Left cardiac atrium (tissue), 4 donors: ENCODE measurements at places on chromosomes 2 and 18. TPM values are rescaled to one million over a fixed set of nuclear protein-coding genes. Genes with fewer than 3 reads are reported as not detected.

GRCh38 chr2:181380581-181380980 lies 76.6 kb upstream of the ITGA4 start:
- no peak for DNase-seq

DNA sequence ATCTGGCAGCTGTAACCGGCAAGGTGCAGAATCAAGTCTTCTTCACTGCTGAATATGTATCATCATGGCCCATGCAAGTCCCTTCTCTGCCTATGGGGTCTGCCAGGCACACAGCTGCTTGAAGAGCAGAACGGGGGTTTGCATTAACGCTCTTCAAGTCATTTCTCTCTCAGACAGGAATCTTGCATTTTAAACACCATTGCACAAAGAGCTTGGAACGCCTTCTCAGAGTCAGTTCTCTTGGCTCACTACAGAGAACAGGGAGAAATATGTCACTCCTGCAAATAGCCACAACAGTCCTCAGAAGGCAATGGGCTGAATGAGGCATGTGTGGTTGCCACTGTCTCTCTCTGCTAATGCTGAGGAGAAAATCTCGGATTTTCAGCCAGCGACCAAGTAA lies 2173.5 kb upstream of the PIK3C3 start:
- DNase-seq: no peak

DNA sequence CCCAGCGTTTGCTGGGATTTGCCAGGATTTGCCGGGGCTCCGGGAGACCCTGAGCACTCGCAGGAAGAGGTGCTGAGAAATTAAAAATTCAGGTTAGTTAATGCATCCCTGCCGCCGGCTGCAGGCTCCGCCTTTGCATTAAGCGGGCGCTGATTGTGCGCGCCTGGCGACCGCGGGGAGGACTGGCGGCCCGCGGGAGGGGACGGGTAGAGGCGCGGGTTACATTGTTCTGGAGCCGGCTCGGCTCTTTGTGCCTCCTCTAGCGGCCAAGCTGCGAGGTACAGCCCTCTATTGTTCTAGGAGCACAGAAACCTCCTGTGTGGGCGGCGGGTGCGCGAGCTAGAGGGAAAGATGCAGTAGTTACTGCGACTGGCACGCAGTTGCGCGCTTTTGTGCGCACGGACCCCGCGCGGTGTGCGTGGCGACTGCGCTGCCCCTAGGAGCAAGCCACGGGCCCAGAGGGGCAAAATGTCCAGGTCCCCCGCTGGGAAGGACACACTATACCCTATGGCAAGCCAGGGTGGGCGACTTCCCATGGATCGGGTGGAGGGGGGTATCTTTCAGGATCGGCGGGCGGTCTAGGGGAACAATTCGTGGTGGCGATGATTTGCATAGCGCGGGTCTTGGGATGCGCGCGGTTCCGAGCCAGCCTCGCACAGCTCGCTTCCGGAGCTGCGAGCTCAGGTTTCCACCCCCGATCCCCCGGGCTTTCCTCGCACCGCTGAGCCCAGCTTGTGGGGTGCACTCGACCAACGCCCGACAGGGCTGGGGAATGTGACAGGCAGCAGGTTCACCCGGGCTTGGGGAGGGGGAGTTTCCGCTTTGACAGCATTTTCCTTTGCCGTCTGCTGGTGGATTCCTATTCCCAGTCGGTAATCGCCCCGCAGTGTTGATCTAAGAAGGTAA lies 2.8 kb downstream of the ONECUT2 start:
- peak; percentile 60 for DNase-seq

GRCh38 chr2:144516411-144516980 lies 3.4 kb downstream of the ZEB2 start:
- DNase-seq: peak; percentile 52

DNA sequence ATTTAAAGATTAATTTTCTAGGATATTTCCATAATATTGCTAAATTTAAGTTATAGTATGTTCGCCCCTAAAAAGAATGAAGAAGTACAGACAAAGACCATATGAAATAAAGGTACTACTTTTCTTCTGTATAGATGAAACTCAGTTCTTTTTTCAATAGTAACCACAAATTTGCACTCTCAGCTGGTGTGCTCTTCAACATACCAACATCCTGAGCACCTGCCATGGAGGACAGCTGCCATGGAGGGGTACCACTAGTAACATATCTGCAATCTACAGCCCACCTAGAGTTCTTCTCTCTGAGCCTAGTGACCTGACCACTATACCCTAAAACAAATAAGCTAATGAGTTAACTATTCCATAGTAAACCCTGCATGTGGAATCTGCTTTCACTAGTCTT lies 36.8 kb upstream of the ERCC3 start:
- no peak for DNase-seq

GRCh38 chr2:18487106-18487913 lies 73.1 kb downstream of the RDH14 start:
- DNase-seq: no peak

GRCh38 chr2:70987386-70987785 lies 7.3 kb downstream of the TEX261 start:
- DNase-seq: no peak

DNA sequence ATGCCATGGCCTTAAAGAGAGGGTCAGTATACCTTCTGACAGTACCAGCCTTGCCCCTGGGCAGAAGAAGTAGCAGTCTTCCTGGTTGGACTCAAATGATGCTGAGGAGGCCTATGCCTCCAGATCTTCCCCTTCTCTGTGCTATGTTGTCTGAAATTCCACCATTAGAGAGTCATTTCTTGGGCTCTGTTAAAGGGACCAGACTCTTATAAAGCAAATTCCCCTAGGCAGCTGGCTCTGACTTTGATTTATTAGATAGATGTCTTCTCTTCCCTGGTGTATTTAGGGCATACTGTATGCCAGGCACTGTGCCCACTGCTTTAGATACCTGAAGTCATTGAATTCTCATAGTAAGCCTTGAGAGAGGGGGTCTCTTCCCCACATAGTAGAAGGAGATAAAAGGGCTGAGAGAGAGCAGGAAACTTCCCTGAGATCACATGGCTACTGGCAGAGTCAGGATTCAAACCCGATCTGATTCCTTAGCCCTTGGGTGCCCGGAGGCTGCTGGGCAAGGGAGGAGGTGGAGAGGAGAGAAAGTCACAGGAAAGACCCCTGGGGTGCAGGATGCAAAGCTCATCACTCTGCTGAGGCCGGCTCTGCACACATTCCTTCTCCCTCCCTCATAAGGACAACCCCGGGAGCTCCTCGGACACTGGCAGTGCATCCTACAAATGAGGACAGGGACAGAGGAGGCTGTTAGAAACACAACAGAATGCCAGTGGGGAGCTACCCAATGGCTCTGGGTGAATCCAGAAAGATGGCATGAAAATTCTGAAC lies 23.0 kb downstream of the COPS9 start:
- no peak for DNase-seq

GRCh38 chr2:79511320-79511951 lies 1.4 kb upstream of the CTNNA2 start:
- DNase-seq: no peak

- no peak for DNase-seq
Observed at GRCh38 chr2:237912271-237913192, 53.1 kb downstream of the RAMP1 start.

GRCh38 chr2:30455114-30455738 lies 8.2 kb downstream of the LCLAT1 start:
- DNase-seq: no peak

DNA sequence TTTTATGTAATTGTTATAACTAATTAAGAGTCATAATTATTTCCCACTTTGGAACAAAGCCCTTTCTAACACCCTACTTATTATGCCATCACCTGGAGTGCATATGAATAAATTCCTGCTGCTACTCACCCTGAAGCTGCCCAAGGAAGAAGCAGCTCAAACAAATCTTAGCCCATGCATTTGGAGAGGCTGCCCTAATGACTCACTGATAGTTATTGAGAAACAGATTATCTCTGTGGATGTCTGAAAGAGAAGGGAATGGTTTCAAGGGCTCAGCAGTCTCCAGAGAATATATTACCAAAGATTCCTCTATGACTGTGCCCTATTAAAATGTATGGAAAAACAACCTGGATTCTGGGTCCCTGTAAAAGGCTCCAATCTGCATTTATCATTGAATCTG lies 81.0 kb downstream of the GPR39 start:
- no peak for DNase-seq

GRCh38 chr18:6626457-6626856 lies 103.1 kb upstream of the ARHGAP28 start:
- no peak for DNase-seq

DNA sequence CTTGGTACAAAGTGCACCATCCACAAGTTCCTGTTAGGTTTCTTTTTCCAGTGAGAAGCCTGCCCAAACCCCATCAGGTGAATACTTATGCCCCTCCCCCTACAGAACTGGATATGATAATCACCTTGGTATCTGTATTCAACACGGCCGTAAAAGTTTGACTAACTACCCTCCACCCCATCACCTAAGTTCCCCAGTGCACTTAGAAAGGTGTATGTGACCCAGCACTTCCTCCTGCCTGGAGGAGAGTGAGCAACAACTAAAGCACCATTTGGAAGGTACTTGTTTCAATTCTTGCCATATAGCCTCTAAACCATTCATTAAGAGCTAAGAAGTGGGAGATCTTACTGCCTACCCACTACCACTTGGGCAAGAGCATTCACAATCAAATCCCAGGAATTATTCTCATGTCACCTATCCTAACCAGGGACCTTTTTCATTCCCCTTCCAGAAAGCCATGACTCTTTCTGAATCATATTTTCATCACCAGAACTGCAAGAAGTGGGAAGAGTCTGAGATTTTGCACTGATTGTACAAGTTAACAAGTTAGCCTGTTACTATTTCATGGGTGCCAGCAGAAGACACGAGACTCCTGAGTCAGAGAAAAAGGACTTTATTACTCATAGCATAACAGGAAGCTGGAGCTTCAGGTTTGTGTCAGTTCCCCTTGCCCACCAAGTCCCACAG lies 53.5 kb upstream of the NDUFV2 start:
- no peak for DNase-seq

GRCh38 chr2:138421315-138421970 lies 80.1 kb upstream of the SPOPL start:
- DNase-seq: no peak

DNA sequence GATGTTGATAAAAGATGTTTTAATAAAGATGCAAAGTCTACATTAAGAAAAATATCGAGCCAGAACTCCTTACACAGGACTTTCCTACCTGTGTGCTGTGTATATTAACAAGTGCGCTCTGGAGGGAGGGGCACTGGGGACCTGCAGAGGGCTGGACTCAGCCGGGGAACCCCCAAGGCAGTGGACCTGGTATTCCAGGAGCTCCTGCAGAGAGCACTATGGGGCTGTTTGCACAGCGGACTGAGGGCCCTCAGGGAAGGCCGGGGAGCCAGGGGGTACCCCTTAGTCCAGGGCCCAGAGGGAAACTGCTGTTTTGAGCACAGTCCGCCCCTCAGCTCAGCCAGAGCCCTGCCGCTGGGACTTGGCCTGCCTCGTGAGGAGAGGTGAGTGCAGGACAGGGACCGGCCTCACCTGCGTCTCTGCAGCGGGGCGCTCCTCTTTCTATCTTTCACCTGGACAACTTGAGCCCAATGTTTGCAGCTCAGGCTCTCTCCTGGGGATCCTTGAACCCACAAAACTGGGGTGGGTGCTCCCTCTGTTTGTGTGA lies 168.4 kb downstream of the ARL4C start:
- no peak for DNase-seq

GRCh38 chr18:35477497-35477896 lies 20.3 kb downstream of the INO80C start:
- DNase-seq: no peak

DNA sequence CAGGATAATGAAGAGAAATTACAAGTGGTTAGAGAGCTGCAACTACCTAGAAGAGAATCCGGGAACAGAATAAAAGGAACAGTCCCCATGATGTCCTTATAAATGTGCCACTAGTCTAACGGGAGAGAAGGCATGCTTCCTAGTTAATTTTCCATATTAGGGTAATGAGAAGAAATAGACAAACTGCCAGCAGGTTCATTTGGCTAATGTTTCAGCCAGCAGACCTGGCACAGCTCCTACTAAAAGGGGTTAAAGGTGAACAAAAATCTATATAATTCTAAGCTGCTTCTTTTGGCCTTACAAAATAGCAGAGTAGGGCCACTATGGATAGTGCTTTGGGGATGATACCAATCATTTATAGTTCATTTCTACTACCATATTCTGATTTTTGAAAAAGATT lies 845.3 kb upstream of the GCFC2 start:
- no peak for DNase-seq

DNA sequence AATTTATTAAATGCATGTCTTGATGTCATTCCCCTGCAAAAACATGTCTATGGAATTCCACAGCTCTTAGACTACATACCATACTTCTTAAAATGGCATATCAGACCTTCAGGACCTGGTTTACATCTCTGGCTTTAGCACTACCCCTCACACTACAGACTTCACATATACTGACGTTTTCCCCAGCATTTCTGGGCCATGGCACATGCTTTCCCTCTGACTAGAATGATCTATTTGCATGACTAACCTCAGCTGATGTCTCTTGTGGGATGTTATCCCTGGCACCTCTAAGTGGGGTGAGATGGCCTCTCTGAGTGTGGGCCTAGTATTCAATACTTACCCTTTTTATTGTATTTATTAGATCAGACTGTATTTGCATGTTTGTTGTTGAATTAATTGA lies 381.6 kb downstream of the ERBB4 start:
- DNase-seq: no peak

Gene C2orf76
- total RNA-seq: 9.9 TPM
